ENCODE measurements at places on chromosomes 1 and 21.
A peak's percentile ranks its signal among the peaks of the same experiment; 100 is the strongest.

DNA sequence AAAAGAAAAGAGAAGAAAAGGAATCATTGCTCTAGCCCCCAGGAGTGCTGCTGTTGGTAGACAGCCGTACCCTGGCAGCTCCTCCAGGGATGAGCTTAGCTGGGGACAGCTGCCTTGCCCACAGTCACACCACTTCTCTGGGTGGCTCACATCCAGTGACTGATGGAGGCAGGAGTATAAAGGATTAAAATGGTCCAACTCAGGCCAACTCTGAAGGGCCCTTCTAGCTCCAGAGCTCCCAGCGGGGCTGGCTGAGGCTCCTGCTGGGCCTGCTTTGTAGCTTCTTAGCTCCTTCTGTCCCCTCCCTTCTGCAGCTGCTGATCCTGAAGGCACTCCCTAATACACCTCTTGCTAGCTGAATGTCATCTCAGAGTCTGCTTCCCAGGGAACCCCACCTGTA lies 4.4 kb downstream of the CITED4 start:
- no peak for DNase-seq

DNA sequence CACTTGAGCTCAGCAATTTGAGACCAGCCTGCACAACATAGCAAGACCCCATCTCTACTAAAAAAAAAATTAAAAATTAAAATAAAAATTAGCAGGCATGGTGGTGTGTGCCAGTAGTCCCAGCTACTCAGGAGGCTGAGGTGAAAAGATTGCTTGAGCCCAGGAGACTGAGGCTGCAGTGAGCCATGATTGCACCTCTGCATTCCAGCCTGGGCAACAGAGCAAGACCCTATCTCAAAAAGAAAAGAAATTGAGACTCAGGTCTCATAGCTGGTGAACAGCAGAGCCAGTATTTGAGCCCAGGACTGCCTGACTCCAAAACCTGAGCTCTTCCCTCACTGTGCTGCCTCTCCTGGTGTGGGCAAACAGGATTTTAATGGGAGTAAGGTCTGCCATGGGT lies 28.4 kb upstream of the RCAN3 start:
- DNase-seq = no peak

DNA sequence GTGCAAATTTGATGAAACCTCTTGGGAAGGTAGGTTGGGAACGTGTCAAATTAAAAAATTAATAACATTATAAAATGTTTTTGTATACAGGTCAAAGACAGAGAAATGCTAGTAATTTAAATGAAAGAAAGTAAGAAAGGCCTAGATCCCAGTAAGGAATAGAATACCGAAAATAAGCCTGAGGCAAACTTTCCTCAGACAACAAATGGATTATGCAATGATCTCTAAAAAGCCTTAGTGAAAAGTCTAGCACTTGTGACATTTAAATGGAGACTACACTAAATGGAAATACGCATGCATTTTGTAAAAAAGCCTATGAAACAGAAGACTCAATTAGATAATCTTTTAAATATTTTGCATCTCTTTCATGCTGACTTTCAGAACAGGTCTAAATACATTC lies 138.5 kb upstream of the ZNHIT6 start:
- no peak for DNase-seq

- DNase-seq = no peak
Measured at GRCh38 chr1:2050461-2050792, 216 bp downstream of the PRKCZ start.

DNA sequence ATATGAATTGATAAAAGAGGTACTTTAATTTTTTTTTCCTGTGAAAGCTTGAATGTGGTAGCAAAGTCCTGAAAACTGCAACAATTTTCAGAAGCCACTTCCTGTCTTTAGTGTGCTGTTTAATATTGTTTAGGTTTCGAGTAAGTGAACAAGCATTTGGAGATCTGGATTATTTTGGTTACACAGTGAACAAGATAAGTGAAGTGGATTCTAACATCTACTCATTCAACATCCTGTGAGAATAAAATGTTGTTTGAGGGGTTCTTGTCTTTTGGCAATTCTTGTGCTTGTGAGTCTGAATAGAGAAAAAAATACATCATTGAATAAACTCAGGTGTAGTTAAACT lies 35.2 kb upstream of the PLA2G4A start:
- no peak for DNase-seq

- no peak for DNase-seq
Measured at GRCh38 chr1:27237112-27237511, 2.7 kb downstream of the WDTC1 start.

DNA sequence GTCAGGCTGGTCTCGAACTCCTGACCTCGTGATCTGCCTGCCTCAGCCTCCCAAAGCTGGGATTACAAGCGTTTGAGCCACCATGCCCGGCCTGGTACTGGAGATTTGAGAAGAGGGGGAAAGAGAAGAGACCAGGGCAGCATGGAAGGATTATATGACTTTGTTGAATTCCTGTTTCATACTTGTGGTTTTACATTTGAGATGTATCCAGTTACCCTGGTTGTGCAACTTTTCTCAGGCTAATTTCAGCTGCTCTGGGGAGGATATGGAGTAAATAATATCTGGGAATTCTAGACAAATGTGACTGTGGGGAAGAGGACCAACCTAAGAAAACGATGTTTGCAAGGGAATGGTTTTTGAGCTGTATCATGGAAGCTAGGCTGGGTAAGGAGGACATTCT lies 89.5 kb upstream of the GREM2 start:
- no peak for DNase-seq

DNA sequence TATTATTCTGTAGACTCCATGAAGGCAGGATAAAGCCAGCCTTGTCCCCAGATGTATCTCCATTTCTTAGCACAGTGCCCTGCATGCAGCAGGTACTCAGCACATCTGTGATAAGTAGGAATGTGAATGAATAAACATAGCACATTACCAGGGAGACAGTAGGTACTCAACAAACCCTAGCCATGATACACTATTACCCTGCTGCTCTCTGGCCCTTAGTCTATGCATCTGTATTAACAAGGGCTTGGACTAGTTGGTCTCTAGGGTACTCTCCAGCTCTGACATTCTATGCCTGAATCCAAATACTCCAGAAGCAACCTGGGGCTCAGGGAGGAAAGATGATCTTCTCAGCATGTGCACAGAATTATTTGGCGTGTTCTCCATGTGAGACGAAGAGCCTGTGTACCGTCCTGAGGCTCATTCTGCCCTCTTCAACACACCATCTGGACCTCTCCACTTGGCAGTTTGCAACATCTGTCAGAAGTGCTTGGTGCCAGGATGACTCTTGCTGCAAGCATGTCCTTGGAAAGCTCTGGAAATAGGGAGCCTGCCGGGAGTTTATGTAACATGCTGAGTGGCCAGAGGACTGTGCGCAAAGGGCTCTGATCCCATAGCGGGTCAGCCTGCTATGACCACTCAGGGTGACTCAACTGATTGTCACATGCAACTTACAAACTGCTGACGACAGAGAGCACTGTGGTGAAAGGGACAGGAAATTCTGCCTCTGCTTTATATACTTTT lies 228.2 kb upstream of the USP24 start:
- DNase-seq = no peak

- no peak for DNase-seq
Measured at GRCh38 chr1:94304553-94304952, 67.2 kb upstream of the ARHGAP29 start.

GRCh38 chr1:153509729-153510354 lies 25.9 kb downstream of the S100A6 start:
- DNase-seq = peak; percentile 59

GRCh38 chr1:234478152-234478480 lies 863 bp downstream of the TARBP1 start:
- DNase-seq = peak; percentile 87

- DNase-seq = no peak
Measured at GRCh38 chr1:39409055-39409816, 82.2 kb upstream of the BMP8A start.

GRCh38 chr1:2528966-2529783 lies 888 bp downstream of the HES5 start:
- DNase-seq = peak; percentile 60
